ENCODE measurements at places on chromosomes 2 and 18.

- DNase-seq, result no peak
These were observed 117.4 kb upstream of the SH3BP4 start for GRCh38 chr2:234834228-234834923.

GRCh38 chr2:1561811-1562421 is 148.7 kb downstream of the TPO start:
- DNase-seq, result peak; percentile 69

- peak; percentile 29 for DNase-seq
These were observed 39.5 kb downstream of the AQP12A start for GRCh38 chr2:240731178-240731545.

- no peak for DNase-seq
These were observed 2.4 kb downstream of the KLF11 start for GRCh38 chr2:10045561-10046355.

DNA sequence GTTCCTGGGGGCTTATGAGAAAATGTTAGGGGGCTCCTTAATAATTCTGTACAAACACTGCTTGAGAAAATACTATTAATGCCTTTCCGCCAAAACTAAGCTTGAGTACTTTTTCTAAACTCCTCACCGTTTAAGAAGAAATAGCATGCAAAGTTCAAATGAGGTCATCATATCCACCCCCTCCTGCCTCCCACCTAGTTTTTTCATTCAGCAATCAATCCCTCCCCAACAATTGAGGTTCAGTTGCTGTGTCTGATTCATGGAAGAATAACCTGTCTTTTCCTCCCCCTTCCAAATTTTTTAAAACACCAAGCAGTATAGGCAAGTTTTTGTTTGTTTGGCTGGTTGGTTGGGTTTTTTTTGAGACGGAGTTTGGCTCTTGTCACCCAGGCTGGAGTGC is 24.4 kb upstream of the RMP24 start:
- no peak for DNase-seq

DNA sequence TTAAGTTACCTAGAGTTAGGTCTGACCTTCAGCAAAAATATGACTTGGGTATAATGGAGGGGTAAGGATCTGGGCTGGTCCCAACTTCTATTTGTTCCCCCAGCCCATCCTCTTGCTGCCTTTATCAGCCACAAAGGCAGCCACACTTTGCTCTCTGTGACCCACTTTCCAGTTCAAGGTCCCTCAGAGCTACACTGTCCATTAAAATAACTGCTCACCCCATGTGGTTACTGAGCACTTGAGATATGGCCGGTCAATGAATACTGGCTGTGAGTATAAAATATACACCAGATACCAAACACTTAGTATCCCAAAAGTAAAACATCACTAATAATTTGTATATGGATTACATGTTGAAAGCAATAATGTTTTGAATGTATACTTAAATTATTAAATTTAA is 67.2 kb downstream of the EPHA4 start:
- no peak for DNase-seq

- peak; percentile 54 for DNase-seq
These were observed 27.3 kb downstream of the ZAP70 start for GRCh38 chr2:97740590-97741182.

- DNase-seq, result no peak
These were observed 97.4 kb downstream of the TNS1 start for GRCh38 chr2:217905395-217905794.

DNA sequence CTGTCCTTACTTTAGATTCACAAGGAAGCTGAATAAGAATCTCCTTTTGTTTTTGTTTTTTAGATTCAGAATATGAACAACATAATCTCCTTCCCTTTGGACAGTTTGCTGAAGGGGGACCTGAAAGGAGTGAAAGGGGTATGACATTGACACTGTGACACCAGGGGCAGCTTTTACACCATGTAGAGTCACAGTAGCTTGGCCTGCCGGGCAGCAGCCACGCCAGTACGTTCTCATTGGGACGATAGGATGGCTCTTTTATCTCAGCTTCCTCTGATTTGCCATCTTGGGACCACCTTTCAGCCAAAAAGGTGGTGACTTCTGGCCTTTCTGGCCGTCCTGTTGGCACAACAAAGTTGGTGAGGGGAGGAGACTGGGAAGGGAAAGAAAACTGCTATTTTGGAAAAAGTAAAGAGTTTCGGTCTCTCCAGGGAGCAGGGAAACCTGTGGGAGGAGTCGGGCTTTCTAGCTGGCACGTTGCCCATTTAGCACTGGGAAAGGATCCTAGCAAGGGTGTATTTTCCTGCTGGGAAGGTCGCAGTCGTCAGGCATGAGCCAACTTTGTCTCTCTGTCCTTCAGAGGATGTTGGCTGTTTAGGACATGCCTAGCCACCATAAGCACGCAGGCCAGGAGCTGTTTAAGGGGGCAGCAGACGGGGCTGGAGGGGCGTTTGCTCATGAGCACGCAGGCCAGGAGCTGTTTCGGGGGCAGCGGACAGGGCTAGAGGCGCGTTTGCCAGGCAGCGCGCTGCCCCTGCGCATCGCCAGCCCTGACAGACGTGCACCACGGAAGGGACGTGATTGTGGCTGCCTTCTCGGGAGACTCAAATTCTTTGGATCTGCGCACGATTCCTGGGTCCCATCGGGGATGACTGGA is 104.6 kb downstream of the ITGB1BP1 start:
- no peak for DNase-seq

GRCh38 chr2:145688156-145688555 is 1168.2 kb upstream of the ZEB2 start:
- DNase-seq, result no peak

DNA sequence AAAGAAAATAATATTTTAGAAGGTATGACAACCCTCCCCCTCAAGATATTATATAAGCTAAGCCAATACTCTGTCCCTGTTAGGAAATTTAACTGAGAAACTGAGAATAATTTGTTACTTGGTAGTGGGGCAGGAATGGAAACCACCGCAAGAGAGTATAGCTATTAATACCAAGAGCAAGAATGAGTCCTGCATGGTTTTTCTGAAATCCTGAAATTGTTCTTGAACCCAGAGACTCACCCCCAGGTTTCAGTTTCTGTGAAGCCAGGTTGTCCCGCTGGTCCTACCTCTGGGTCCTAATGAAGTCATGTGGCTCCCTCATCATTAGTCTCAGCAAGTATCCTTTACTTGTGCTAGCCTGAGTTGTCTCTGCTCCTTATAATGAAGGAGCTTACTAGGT is 671.0 kb upstream of the ACVR2A start:
- DNase-seq, result no peak

DNA sequence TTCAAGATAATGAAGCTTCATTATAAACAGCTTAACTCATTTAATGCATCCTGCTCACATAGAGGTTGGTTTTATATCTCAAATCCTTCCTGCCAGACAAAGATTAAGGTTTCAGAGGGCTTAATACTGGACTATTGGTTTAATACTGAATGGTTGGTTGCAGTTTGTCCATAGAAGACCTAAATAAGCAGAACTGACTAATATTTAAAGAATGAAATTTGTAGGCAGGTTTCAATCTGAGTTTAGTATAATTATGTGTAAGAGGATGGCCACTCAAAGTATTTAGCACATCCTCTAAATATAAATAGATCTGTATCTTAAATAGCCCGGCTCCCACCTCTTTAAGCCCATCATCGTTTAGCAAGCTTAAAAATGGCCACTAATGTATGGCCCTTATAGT is 92.5 kb downstream of the EPB41L5 start:
- no peak for DNase-seq

- DNase-seq, result no peak
These were observed 227.1 kb upstream of the LYPD1 start for GRCh38 chr2:132897111-132897510.

GRCh38 chr2:52498077-52498750 is 1269.4 kb upstream of the CHAC2 start:
- DNase-seq, result no peak

DNA sequence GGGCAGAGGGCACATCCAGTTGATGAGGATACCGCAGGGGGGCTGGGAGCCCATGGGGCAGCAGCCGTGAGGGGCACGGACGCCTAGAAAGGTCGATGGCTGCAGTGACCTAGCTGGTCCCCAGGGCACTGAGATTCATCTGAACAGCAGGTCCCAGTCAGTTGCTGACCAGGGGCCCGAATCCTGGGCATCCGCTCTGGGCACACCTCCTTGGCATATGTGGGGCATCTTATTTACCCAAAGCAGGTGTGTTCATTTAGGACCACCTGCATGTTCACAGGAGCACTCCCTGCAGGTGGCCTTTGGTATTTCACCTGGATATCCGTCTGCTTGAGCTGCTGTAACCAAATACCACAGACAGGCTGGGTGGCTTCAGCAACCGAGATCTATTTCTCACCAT is 72.0 kb upstream of the ODC1 start:
- DNase-seq, result no peak

DNA sequence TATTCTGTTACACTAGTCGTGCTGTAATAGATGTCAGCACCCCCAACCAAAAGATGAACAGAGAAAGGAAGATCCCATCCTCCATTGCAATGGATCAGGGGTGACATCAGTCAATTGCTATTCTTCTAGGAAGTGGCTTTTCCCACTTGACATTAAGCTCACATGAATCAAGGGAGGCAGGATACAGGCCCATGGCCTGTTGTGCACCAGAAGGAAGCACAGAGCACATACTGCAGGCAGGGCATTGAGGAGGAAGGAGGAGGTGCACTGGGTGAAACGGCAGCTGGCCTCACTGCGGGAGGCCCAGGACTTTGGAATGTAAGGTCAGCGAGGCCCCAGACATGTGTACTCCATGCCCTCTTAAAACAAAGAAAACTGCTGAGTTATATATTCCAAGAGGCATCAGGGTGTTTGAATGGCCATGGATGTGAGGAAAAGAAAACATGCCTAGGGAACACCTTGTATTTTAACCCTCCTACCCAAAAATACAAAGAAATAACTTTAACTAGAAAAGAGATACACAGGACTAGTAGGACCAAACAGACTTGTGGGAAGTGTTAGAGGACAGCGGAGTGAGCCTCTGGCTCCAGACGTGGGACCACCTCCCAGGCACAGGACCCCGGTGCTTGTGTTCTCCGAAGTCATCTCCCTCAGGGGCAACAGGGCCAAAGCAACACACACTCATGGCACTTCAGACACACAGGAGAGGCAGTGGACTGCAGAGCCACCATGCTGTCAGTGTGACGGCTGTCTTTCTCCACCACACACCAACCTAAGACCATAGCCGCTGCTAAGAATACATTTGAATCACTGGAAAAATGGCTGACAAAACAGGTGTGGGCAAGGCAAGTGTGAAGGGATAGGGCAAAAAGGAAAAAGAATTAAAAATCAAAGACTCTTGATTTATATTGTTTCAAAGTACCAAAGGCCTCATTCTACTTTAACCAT is 51.4 kb upstream of the RIOK3 start:
- no peak for DNase-seq

DNA sequence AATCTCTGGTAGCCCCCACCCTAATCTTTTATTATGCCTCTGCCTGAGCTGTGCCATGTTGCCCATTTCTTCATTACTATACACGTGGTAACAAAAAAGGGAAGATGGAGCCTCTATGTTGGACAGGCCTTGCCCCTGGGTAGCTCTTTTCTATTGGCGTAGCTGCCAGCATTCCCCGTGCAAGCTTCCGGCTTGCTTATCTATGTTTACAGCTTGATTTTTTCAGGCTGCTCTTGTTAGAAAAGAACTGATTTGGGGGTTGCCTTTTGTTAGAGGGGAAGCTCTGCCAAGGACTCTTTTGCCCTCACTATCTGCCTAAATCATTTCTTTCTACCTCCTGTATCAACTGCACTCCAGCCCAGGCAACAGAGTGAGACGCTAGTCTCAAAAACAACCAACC is 45.5 kb upstream of the ZSWIM2 start:
- no peak for DNase-seq

DNA sequence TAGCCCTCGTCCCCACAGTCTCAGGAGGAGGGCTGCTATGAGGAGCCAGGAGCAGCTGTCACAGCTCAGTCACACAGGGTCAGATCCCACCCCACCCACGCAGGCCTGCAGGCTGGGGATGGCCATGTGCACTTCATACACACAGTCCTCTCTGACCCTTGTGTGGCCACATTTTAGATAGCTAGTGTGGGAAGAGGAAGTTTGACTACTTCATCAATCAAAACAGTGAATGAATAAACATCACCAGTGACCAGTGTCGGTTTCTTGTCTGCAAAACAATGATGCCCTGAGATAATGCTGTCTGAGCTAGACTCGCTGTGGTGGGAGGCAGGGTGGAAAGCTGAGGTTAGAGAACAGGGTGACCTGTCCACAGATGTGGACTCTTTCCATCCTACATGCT is 107.1 kb downstream of the PIEZO2 start:
- DNase-seq, result no peak

All from AG08395 (cell line).